ENCODE measurements at places on chromosomes 3 and 15.

DNA sequence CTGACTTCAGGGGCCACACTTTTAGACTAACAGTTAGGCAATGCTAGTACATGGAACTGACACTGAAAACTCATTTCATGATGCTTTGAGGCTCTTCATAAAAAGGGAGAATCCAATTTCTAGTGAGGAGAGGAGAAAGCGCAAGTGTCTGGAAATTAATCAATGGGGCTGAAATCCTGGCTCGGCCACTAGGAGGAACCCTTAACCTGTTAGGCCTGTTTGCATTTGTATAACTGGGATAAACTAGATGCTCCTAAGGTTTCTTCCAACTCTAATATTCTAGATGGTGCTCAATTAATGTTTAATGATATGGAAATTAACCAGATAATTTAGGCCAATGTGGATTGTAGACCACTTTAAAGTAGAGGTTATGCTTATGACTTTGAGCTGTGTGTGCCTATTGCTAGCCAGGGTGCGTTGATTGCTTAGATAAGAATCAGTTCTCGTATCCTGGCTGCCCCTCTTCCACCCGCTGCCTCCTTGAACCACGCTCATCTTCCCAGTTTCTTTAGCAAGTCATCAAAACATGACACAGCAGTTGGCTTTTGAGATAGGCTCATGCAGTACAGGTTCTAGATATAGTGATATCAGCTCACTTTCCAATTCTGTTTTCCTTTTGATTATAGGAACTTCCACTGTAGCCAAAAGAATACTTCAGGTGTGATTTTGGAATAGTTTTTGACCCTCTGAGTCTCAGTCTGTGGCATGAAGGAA is 16.8 kb upstream of the CRBN start:
- no peak for DNase-seq

DNA sequence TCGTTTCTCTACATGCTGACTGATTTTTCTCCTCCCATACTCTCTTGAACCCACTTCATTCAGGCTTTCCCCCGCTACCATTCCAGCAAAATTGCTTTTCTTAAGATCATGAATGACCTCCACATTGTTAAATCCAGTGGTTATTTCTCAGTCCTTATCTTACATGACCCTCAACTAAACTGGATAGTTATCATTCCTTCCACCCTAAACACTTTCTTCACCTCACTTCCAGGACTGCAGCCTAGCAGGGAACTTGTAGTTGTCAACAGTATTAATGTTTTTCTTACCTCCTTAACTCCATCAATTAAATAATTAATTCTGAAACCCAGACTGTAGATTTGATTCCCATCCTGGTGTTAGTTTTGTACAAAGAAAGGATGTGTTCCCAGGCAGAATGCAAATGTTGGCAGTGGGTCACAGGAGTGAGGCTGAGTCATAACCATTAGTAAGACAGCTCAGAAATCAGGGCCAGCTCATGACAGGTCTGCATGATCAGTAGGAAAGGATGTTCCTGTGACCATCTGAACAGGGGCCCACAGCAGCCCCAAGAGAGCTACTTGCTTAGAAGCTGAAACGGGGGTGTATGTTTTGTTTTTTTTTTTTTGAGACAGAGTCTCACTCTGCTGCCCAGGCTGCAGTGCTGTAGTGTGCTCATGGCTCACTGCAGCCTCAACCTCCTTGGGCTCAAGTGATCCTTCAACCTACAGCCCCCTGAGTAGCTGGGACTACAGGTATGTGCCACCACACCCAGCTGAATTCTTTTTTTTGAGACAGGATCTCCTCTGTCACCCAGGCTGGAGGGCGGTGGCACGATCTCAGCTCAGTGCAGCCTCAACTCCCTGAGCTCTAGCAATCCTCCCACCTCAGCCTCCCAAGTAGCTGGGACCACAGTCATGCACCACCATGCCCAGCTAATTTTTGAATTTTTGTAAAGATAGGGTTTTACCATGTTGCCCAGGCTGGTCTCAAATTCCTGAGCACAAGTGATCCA is 9.1 kb downstream of the BCL2L10 start:
- DNase-seq: no peak

DNA sequence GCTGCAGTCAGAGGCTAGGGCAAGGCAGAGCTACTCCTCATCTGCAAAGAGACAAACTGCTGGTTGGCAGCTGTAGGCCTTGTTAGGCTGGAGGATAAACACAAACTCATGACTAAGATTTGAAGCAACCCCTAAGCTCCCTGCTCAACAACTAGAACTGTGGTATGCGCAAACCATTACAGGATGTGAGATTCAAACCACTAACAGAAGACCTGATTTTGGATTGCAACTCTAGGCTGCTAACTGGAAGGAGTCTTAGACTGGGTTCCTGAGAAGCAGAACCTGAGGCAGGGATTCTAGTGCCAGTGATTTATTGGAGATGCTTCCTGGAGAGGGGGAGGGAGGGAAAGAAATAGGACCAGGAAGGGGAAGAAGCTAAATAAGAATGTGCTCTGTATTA is 22.5 kb downstream of the CCR4 start:
- DNase-seq: no peak

GRCh38 chr3:111787556-111788463 is 71.3 kb upstream of the PHLDB2 start:
- no peak for DNase-seq

DNA sequence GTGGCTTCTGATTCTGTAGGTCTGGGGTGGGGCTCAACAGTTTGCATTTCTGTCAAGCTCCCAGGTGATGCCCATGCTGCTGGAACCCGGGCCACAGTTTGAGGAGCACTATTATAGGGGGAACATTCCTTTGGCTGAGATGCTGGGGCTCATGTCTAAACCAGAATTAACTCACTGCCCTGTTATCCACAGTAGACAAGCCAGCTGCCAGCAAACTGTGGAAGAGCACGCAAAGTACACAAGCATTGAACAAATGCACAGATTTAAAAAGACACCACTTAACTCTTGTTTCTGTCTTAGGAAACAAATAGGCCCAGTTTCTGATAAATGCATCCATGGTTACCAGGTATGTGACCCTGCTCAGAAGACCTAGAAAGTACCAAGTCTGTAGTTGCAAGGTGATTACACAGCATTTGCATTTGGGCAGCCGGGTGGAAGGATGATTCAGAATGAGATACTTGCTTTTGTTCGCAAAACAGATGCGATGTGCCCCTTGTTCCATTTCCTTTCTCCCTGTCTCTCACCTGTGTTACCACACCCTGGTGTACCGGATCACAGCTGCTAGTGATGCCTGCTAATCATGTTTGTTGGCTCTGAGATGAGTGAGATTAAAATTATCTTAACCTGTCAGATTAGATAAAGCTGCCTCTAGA is 12.4 kb downstream of the GYG1 start:
- no peak for DNase-seq

DNA sequence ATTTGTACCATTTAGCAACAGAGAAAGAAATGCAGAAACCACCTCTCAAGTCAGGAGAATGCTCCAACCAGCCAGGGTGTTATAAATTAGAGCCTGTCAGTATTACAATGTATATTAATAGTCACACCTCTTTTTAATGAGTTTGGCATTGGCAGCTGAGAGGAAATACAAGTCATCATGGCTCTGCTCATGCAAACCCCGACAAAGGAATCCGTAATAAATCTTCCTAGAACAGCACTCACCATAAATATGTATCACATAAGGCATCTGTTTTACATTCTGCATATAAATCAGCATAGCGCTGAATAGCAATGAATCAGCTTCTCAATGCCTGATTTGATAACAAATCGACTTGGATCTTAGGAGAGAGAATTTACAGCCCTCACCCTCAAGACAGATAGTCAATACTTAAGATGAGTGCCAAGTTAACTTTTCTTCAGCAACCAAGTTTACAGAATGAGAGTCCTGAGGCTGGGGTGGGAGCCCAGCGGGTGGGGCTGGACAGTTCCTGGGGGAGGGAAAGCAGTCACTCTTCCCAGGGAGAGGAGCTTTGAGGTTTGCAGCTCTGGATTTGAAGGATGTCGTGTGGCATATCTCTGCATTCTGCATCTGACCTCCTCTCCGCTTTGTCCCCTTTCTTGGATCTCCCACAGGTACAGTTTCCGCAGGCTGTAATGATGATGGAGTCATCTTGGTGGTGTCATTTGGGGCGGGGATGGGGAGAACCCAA is 1034.4 kb upstream of the NR2F2 start:
- no peak for DNase-seq

DNA sequence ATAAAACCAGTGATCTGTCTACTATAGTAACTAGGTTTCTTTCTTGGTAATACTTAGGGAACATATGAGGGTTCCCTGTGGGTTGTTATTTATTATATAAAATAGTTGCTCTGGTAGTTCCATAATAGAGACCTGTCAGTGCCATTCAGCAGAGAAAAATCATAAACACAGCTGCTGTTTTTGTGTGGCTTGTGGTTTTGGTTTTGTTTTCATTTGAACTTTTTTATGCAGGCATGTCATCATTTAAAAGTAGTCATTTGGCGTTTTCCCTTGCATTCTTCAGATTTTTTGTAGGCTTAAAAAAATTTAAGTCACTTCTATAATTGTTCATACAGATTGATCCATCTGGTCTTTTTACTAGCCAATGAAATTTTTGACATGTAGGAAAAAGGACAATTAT is 47.9 kb downstream of the PIK3CA start:
- DNase-seq: no peak

DNA sequence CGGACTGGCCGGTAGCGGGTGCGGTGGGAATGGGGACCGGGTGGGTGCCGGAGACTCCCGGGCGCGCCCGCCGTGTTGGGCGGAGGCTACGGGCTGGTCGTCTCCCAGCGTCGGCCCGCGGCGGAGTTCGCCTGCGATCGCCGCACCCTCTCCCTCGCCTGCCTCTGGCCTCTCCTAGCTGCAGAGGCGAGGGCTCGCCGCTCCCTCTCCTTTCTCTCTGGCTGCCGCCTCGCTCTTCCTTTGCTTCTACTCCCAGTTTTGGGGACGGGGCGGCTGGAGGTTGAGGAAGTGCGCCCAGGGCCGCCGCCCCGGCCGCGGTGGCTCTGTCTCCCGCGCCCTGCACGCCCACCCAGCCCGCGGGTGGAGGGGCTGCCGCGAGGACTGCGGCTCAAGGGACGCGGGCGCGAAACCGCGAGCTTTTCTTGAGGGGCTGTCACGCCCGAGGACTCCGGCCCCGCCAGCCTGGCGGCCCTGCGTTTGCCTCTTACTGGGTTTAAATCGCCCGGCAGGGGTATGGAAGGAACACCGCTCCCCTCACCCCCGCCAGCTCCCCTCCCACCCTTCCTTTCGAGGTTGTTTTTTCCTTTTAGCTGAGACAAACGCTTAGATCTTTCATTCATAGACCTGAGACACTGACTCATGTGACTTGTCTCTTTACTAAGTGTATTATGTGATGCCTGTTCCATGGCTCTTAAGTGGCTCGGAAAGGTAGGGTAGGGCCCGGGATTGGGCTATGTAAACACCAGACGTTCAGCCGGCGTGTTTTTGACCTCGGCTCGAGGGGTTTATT is 654 bp downstream of the PIK3CA start:
- DNase-seq: peak; percentile 38

- DNase-seq: no peak
Observed at GRCh38 chr3:196287090-196287439, 461 bp downstream of the PCYT1A start.

DNA sequence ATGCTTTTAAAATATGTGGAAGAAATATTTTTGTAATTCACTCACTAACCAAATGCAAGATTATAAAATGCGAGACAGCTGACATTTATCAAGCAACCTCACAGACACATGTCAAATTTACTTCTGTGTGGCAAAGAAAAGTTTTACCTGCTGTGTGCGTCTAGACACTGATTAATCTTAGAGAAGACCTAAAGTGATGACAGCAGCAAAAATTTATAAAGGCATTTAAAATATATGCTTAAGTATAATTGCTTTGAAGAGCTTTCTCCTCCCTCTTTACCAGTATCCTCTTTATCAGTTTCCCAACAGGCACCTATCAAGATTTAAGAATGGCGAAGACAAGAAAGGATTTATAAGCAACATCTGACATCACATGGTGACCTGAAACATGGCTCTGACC is 37.3 kb downstream of the UBP1 start:
- DNase-seq: no peak

GRCh38 chr3:48820612-48821324 is 26.9 kb downstream of the PRKAR2A start:
- no peak for DNase-seq

DNA sequence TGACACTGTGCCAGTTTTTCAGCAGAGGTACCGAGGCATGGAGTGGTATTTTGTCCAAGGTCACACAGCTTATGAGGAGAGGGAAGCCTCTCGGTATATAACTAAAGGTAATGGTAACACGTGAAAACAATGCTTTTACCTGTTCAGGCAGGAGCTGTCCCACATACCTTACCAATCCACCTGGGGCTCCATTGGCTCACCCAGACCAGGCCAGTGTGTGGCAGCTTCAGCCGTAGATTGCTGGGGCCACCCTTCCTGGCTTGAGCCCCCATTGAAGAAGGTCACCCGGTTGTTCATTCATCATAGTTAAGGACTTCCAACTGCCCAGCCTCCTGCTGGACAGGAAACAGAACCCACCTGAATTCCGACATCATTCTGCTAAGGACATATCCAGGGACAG is 9.2 kb upstream of the RPP14 start:
- no peak for DNase-seq

GRCh38 chr3:143375698-143376097 is 256.1 kb downstream of the CHST2 start:
- DNase-seq: no peak

DNA sequence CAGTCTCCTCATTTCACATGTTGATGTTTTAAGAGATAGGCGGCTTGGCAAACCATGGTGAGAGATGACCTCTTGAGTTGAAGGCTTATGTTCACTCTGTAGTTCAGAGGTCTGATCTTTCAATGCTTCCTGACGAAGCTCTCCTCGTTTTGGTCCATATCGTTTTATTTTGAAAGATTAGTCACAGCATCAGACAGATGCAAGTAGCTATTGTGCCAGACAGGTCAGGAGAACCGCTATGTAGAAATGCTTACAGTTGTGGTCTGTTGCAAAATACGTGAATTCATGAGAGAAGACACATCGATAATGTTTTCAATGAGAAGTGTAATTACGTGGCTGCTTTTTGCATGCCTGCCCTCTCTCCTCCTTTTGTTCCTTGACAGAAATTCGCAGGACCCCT is 47.5 kb downstream of the CHL1 start:
- DNase-seq: no peak

- no peak for DNase-seq
Observed at GRCh38 chr3:185423178-185423577, 60.2 kb downstream of the MAP3K13 start.

DNA sequence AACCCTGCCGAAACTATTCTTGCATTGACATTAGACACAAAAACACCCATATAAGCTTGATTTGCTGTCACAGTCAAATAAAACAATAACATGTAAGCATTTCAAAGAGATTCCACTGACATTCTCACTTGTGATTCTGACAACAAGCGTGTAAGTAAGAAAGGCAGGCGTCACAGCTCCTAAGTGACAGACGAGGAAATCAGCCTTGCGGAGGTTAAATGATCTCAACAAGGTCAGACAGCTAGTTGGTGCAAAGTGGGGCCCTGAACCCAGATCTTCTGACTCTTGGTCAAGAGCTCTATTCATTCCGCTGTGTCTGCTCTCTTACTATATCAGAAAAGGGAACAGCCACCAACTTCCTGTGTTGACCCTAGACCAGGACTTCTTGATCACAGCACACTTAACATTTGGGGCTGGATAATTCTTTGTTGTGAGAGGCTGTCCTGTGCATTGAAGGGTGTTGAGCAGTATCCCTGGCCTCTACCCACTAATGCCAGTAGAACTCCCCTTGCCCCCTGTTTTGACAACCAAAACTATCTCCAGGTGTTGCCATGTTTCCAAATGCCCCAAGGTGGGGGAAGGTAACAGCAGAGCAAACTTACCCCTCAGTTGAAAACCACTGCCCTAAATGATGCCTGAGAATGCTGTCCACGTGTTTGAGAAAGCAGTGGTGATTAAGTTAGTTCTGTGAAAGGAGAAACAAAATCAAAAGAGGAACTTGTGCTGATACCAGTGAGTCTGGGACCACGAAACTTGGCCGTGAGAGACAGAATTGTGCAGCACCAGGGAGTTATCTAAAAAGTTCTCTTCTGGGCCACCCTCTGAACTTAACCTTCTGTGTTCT is 86.1 kb downstream of the LIPC start:
- DNase-seq: no peak
